Left lung (tissue), 14 donors: ENCODE measurements at places on chromosomes 3 and 15. TPM values are rescaled to one million over a fixed set of nuclear protein-coding genes. Genes with fewer than 3 reads are reported as not detected.

TRIP4 gene
- 35.3 TPM for polyA plus RNA-seq

IGSF10 gene
- polyA plus RNA-seq: 40.6 TPM

SPATA12 gene
- not detected for polyA plus RNA-seq

NOX5 gene
- 0.83 TPM for polyA plus RNA-seq

FSIP1 gene
- polyA plus RNA-seq: 0.82 TPM

DNA sequence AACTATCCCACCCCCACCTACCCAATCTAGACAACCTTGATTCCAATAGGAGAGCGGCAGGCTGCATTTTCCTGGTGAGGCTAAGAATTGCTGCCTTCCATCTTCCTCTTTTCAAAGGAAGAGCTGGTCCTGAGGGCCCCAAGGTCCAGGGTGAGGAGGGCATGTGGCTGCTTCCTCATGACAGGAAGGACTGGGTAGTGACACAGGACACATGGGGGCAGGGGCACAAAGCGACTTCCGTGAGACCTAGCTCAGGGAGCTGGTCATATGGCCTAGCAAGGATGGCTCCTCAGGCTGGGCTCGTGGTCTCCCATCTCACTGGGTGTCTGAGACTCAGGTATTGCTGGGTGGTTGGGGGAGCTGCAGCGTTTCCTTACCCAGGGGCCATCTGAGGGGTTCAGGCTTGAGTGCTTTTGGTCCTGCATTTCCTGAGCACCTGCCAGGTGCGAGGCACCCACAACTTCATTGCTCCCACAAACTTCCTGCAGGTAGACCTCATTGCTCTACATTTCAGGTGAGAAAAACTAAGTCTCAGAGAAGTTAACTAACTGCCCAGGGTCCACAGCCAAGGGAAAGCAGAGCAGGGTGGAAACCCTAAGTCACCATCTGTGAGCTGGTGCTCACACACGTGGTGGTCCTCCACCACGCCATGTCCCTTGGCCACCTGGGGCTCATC lies 160.0 kb upstream of the TLE3 start:
- no peak for DNase-seq

GRCh38 chr3:188861842-188862744 lies 309.7 kb upstream of the TPRG1 start:
- DNase-seq: no peak

DNA sequence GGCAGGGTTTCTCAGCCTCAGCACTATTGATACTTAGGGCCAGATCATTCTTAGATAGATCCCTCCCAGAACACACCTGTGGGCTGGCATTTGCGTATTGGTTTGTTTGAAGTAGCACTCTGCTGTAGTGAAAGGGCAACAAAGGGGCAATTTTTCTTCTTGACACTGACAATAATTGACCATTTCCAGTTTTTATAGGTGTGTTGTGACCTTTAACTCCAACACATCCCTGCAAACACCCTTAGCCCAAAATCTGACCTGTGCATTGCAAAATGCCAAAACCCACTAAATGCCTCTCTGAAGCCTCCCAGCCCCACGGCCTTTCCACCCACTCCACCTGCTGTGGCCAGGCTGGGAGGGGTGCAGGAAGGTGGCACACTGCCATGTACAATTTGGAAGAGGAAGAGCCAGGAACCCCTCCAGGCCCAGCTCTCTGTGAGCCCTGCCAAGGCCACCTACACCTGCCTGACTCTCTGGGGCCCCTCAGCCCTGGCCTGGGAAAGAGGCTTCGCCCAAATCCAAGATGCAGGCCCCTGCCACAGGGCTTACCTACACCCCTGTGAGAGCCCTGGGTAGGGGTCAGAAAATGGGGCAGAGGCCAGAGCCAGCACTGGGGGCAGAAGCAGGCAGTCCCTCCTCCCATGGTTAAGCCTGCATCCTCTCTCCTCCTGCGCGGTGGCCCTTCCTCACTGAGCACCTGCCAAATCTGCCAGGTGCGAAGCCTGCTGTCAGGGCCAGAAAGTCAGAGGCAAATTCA lies 9.6 kb upstream of the CYP11A1 start:
- no peak for DNase-seq

- no peak for DNase-seq
Measured at GRCh38 chr3:84444726-84445521, 513.9 kb upstream of the CADM2 start.

DNA sequence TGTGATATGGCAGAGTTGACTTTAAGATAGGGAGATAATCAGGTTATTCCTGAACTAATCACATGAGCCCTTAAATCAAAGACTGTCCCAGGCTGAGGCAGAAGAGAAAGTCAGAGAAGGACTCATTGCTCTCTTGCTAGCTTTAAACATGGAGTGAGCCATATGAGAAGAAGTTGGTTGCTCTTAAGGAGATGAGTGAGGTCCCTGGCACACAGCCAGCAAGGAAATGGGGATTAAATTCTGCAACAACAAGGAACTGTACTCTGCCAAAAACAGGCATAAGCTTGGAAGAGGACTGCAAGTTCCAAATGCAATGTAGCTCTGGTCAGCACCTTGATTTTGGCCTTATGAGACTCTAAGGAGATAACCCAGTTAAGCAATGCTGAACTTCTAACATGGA lies 457.0 kb downstream of the PLOD2 start:
- peak; percentile 7 for DNase-seq

- no peak for DNase-seq
Measured at GRCh38 chr3:61594144-61594963, 33.0 kb downstream of the PTPRG start.

- no peak for DNase-seq
Measured at GRCh38 chr15:50116477-50116876, 2.6 kb downstream of the ATP8B4 start.

GRCh38 chr3:154718053-154718452 lies 288.1 kb upstream of the GPR149 start:
- no peak for DNase-seq

- DNase-seq: no peak
Measured at GRCh38 chr3:137746808-137747207, 17.3 kb upstream of the SOX14 start.

- DNase-seq: no peak
Measured at GRCh38 chr3:172174513-172175253, 135.3 kb downstream of the FNDC3B start.

- DNase-seq: no peak
Measured at GRCh38 chr3:114848643-114849350, 298.3 kb downstream of the ZBTB20 start.

GRCh38 chr3:191138937-191139336 lies 60.1 kb upstream of the OSTN start:
- no peak for DNase-seq

DNA sequence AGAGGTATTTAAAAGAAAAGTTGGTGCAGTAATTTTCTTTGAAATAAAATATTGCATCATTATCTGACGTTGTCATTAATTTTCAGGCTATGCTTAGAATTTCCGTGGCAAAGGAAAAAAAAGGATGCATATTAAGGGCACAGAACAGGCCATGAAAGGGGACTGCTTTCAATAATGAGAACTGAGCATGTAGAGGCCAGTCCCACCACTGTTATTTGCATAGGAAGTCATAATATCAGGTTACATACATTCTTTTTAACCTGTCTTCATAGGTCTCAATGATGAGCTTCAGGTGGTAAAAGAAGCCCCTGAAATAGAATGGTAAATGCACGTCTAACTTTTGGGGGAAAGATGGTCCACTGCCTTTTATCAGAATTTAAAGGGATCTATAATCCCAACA lies 272.1 kb upstream of the ALCAM start:
- DNase-seq: no peak
